ENCODE measurements at places on chromosomes 7 and 10.

DNA sequence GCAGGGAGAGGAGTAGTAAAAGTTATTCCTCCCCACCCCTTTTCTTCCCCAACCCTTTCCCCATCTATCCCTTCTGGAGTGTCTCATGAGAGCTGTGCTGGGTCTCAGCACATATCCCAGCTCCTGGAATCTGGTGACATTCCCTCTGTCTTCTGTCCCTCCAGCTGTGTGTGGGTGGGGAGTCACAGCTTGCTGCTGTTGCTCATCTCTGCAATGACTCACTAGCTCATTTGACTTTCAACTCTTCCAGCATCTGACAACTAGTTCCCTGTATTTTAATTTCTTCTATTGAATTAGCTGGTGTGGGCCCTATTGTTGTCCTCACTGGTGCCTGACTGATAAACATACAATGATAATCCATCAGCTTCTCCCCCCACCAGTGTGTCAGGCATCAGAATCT, 198.9 kb upstream of the AUTS2 start:
- no peak for DNase-seq

GRCh38 chr10:58747687-58748086, 235.0 kb downstream of the BICC1 start:
- DNase-seq, result no peak

GRCh38 chr7:48708635-48709034, 215.7 kb upstream of the CDC14C start:
- DNase-seq, result no peak

DNA sequence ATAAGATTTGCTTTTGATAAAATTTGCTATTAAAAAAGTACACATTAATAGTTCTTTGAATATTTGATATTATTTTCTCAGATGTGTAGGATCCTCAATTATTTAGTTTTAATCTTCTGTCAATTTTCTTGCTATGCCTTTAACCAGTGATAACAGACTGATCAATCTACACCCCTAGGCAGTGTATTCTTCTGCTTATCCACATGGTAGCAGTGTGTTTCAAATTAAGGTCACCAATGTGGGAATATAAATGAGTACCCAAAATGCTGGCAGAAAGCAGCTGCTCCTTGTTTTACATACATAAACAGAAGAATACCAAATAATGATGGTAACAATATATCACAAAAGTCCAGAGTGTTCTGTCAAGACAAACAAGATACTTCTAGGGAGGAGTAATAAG, 87.0 kb downstream of the SKAP2 start:
- no peak for DNase-seq

GRCh38 chr10:93267521-93267920, 193.8 kb downstream of the CYP26A1 start:
- no peak for DNase-seq

DNA sequence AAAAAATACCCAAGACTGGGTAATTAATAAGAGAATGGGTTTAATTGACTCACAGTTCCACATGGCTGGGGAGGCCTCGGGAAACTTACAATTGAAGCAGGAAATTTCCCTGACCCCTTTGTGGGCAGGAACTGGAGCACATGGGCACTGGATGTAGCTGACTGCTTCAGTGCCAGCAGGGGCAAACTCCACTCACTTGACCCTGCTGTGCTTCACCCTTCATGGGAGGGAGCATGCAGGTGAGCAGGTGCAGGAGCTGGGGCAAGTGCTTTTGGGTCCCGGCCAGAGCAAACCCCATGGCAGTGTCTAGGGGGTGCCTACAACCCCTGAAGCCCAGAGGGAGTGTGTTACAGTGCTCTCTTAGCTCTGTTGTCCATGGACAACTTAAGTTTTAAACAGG, 132.6 kb downstream of the AKR1D1 start:
- DNase-seq, result no peak

All from hindlimb muscle (tissue), 1 donor.